ENCODE measurements at places on chromosomes 11 and 22.

DNA sequence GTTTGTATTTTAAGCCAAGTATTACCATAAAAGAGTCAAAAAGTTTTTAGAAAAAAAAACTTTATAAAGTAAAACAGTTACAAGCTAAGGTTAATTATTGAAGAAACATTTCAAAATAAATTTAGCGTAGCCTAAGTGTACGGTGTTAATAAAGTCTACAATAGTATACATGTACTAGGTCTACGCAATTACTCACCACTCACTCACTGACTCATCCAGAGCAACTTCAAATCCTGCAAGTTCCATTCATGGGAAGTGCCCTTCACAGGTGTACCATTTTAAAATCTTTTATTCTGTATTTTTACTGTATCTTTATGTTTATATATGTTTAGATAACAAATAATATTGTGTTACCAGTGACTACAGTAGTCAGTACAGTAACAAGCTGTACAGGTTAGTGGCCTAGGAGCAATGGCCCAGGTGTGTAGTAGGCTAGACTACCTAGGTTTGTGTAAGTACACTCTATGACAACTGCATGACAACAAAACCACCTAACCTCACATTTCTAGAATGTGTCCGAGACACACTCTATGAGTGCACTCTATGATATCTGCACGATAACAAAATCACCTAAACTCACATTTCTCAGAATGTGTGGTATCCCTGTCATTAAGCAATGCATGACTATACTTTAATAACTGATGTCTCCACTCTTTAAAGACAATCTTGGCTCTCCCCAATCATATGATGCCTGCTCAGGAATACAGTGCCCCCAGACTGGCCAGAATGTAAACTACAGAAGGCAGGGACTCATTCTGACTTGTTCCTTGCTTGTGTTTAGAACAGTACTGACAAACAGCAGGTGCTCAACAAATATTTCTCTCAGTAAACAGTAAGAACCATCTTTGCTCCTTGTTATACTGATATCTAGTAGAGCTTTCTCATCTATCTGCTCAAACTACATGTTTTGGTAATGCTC lies 21.2 kb downstream of the KMT5B start:
- no peak for DNase-seq

- DNase-seq = no peak
Observed at GRCh38 chr11:9893474-9893873, 229.6 kb downstream of the SWAP70 start.

DNA sequence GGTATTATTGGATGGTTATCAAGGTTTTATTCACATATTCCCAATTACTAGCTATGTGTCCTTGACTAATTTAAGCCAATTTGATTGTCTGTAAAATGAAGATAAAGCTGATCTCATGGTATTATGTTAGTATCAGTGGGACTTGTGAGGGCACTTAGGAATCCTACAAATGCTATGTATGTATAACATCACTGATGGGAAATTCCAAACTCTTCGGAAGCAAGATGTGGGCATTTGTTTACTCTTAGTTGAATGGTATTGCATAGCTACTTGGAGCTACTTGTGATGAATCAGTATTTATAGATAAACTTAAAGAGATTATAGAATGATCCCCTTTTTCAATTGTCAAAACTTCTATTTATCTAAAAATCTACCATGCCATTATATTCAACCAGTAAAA lies 239.9 kb downstream of the CNTN5 start:
- no peak for DNase-seq

DNA sequence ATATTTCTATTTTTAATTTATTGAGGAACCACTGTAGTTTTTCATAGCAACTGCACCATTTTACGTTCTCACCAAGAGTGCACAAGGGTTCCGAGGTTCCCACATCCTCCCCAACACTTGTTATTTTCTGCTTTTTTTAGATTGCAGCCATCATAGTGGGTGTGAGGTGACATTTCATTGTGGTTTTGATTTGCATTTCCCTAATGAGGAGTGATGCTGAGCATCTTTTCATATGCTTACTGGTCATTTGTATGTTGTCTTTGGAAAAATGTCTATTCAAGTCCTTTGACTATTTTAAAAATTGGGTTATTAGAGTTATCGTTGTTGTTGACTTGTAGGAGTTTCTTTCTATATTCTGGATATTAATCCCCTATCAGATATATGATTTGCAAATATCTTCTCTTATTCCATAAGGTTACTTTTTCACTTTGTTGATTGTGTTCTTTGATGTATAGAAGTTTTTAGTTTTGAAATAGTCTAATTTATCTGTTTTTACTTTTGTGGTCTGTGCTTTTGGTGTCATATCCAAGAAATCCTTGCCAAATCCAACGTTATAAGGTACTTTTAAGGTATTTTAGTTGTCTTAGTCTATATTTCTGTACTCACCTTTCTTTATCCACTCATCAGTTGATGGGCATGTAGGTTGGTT lies 9.0 kb downstream of the NEAT1 start:
- DNase-seq = no peak

DNA sequence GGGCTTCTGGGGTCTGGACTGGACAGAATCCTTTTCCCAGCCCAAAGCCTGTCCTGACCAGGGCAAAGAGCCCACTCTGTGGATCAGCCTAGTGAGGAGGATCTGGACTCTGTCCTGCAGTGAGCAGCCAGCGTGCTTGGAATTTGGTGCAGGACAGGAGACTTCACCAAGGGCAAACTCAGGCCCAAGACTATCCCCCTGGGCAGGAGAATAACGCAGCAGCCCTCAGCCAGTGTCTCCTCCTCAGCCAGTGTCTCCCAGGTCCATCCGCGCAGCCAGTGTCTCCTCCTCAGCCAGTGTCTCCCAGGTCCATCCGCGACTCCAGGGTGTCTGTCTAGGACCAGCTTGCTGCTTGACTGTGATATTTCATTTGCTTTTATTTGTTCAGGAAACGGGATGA lies 1334.0 kb downstream of the TBC1D22A start:
- no peak for DNase-seq

DNA sequence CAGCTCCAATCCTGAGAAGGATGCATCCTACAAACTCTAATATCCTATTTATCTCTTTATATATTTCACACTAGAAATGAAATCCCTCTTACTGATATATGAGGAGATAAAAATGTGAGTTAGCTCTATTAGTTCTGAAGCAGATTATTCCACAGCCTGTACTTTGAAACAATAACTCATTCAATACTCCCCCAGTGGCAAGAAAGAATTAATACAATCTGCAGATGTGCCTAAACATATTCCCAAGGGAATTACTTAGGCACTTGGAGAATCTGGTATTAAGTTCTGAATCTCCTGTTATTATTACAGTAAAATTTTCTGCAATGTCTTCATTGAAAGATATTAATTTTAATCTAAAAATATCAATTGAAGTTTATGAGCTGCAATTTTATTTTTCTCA lies 59.4 kb downstream of the DDI1 start:
- no peak for DNase-seq

DNA sequence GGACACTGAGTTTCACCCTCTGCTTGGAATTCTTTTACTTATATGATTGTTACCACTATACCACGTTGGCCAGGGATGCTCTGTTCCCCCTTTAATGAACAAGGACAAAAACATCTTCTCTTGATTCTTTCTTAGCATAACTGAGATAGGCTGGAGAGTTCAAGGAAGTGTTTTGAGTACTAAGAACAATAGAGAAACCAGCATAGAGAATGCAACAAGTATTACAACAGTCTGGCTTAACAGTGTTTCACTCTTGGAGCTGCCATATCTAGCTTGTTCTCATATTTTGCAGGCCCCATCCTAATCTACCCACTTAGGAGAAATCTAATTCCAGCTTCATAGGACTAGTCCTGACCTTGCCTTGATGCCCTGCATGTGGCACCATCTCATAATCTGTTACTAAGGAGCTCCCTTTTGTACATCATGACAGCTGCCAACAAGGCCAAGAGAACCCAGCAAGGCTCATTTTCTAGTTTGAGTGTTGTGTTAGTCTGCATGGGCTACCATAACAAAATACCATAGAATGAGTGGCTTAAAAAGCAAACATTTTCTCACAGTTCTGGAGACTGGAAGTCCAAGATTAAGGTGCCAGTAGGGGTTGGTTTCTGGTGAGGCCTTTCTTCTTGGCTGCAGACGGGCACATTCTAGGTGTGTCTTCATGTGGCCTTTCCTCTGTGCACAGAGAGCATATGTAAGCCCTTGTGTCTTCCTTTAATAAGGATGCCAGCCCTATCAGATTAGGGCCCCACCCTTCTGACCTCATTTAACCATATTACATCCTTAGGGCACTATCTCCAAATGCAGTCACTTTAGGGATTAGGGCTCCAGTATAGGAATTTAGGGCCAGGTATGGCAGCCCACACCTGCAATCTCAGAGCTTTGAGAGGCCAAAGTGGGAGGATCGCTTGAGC lies 37.8 kb downstream of the PACS1 start:
- DNase-seq = no peak

DNA sequence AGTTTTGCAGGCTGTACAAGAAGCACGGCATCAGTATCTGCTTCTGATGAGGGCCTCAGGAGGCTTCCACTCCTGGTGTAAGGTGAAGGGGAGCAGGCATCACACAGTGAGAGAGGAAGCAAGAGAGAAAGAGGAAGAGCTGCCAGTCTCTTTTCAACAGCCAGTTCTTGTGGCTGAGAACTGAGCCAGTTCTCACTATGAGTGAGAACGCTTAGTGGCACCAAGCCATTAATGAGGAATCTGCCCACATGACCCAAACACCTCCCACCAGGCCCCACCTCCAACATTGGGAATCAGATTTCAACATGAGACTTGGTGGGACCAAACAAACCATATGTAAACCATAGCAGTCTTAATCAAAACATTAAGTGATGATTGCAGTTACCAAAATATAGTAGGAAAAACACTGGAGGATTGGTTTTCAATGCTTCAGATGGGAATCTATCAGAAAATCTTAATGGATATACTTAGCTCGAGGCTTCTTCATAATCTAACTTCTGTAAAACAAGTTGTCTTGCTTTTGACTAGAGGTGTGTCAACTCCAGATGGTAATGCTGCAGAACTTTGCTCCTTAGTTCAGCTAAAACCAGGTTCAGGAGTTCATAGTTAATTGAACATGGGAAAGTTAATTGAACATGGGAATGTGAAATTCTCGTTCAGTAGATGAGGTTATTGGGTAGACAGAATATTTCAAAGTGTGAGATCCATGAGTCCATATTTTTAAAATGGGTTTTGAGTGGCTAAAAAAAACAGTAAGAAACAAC lies 12.2 kb downstream of the FAR1 start:
- DNase-seq = no peak

GRCh38 chr11:4454021-4454420 lies 4.9 kb downstream of the OR52K2 start:
- no peak for DNase-seq

Measured in SHP77 (cell line).